ENCODE measurements at places on chromosomes 7 and 10.

GRCh38 chr10:61898435-61898778 is 3.1 kb upstream of the ARID5B start:
- no peak for DNase-seq

- no peak for DNase-seq
Measured at GRCh38 chr7:40447345-40447744, 312.5 kb downstream of the SUGCT start.

DNA sequence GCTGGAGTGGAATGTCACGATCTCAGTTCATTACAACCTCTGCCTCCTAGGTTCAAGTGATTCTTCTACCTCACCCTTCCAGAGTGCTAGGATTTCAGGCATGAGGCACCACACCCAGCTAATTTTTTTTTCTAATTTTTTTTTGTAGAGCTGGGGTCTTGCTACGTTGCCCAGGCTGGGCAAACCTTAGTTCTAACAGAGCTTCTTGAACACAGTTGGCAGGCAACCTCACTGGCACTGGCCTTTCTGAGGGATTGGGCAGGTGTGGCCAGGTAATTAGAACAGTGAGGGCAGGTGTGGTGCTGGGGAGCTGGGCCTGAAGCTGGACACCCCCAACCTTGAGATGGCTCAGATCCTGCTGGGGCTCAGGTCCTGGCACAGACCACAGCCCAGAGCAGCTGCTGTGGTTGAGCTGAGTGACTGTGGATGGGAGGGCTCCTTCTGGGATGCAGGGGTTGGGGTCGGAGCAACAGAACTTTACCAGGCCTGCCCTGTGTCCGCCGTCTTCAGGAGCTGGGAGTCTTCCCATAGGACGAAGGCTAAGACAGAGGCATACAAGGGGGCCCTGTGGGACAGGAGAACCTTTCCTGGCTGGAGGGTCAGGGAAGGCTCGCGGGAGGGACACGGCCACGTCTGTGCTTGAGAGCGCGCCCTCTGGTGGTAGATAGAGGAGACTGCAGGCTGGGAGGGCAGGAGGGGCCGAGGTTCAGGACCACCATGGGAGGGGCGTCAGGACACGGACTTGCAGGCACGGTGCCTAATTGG is 48.2 kb downstream of the COL26A1 start:
- DNase-seq: peak; percentile 31

- peak; percentile 43 for DNase-seq
Measured at GRCh38 chr7:129829737-129830631, 122.8 kb downstream of the UBE2H start.

GRCh38 chr7:2598154-2598823 is 33.5 kb upstream of the TTYH3 start:
- DNase-seq: no peak
